Heart right ventricle (tissue), 16 donors: ENCODE measurements at places on chromosomes 2 and 18. TPM values are rescaled to one million over a fixed set of nuclear protein-coding genes. Genes with fewer than 3 reads are reported as not detected.
A peak's percentile ranks its signal among the peaks of the same experiment; 100 is the strongest.

The TLX2 gene
- total RNA-seq = not detected

DNA sequence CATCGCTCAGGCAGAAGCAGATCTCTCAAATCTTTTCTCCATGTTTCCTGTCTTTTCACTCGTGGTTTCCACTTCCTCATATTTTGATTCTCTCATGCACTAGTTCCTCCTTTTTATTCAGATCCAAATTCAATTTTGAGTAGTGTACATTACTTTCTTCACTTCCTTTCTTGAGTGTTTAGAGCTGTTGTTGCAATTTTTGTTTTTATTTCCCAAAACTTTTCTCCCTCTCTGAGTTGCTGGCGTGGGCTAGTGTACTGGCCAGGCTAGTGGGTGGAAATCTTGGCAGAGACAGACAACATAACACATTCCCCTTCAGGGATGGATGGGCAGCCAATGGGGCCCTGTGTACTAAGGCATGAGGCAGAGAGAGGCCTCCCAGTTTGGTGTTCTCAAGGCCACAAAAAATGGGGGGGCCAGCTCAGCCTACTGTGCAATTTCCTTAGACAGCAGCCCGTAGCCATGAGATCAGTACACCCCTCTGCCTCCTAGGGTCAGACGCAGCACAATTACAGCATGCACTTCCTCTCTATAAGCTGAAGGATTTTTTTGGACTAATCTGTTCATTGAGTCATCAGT lies 145.1 kb upstream of the PID1 start:
- peak; percentile 54 for DNase-seq

The CDH2 gene
- 552 TPM for total RNA-seq

DNA sequence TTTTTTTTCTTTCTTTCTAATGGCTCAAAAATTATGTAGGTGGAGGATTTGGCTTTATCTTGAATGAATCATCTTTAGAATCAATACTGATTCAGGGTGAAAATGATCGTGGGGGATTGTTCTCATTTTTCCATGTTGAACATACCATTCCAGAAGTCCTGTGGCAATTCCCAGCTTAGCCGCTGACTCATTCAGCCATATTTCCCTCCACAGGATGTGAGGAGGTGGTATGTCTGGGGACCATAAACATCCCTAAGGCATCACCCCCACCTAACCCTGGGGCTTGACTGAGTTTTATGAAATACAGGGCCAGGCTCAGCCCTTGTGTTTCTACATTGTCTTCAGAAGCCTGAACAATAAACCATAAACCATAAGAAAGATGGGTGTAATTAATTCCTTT lies 92.7 kb upstream of the FN1 start:
- DNase-seq = no peak

- no peak for DNase-seq
Observed at GRCh38 chr2:149064856-149065630, 26.5 kb downstream of the LYPD6B start.

GRCh38 chr2:232195487-232195886 lies 183.1 kb upstream of the ALPP start:
- DNase-seq = no peak

The RAB17 gene
- total RNA-seq = 4.8 TPM

GRCh38 chr2:215022418-215022817 lies 116.0 kb downstream of the ABCA12 start:
- DNase-seq = no peak

The PER2 gene
- total RNA-seq = 17.0 TPM
